WTC11 (cell line): ENCODE measurements at places on chromosomes 11 and 22. TPM values are rescaled to one million over a fixed set of nuclear protein-coding genes. Genes with fewer than 3 reads are reported as not detected.
A peak's percentile ranks its signal among the peaks of the same experiment; 100 is the strongest.

GRCh38 chr11:129557421-129557820, 181.8 kb downstream of the BARX2 start:
- no peaks in the 10 kb centered on the region for H3K36me3 ChIP-seq
- no peak for DNase-seq
- H3K27me3 ChIP-seq, result no peaks in the 10 kb centered on the region
- no peak overlapping the region for H3K27ac ChIP-seq
- no peaks in the 10 kb centered on the region for H3K4me1 ChIP-seq

DNA sequence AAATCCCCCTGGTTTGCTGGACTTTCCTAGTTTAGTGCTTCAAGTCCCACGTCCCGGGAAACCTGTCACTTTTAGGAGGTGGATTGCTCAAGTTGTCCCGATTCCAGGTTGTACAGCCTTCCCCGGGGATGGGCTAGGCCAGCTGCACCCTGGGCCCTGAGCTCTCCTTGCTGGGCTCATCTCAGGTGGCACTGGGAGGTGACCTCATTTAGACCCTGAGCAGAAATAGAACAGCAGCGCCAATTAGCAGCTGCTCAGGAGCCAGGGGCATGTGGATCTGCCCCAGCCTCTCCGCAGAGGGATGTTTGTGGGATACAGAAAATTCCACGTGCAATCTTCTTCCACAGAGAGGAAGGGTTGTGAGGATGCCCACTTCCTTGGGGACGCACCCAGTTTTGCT, 9.6 kb upstream of the CERK start:
- H3K36me3 ChIP-seq, result no peaks in the 10 kb centered on the region
- H3K27ac ChIP-seq, result no peak overlapping the region
- H3K4me1 ChIP-seq, result no peaks in the 10 kb centered on the region
- no peak overlapping the region for H3K4me3 ChIP-seq
- no peak for DNase-seq
- peaks cover 11% of the 10 kb centered on the region; the same call in 1 of the 2 replicates for H3K27me3 ChIP-seq

Gene DNAJB7
- not detected in 3 replicates for total RNA-seq

GRCh38 chr22:20128902-20129746, 2.5 kb upstream of the ZDHHC8 start:
- no peak overlapping the region for H3K4me3 ChIP-seq
- peak; percentile 65 for DNase-seq
- no peaks in the 10 kb centered on the region for H3K27me3 ChIP-seq
- peak overlapping the region; percentile 85 for H3K27ac ChIP-seq
- H3K36me3 ChIP-seq, result peaks cover 32% of the 10 kb centered on the region
- H3K4me1 ChIP-seq, result 0 out of 2 replicates have a peak, but pooled peaks cover 6% of the 10 kb centered on the region

Gene MTFP1
- 75.0 to 78.7 TPM (median 75.5 TPM) in 3 replicates for total RNA-seq

- H3K4me3 ChIP-seq, result no peak overlapping the region
- H3K4me1 ChIP-seq, result no peaks in the 10 kb centered on the region
- no peaks in the 10 kb centered on the region for H3K27me3 ChIP-seq
Observed at GRCh38 chr11:109552376-109552775, 130.4 kb downstream of the C11orf87 start.

GRCh38 chr11:34056672-34057071, 5.1 kb downstream of the CAPRIN1 start:
- peaks cover 40% of the 10 kb centered on the region for H3K4me1 ChIP-seq
- peak overlapping the region; percentile 98 for H3K4me3 ChIP-seq
- H3K27me3 ChIP-seq, result peaks cover 3% of the 10 kb centered on the region; the same call in 1 of the 2 replicates

DNA sequence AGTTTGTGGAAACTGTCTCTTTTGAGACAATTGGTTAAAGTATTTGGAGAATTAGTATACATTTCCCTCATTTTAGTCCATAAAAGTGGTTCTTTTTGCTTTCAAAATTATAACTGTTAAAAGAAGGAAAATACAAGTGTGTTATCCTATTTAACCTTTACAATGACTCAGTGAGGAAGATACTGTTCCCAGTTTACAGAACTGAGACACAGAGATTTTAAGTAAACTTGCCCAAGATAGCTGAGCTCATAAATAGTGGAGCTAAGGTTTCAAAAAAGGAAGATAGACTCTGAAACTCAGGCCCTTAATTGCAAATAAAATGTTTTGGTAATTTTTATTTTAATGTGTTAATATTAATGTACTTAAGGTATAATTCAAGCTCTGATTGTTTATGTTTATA, 58.9 kb downstream of the DKK3 start:
- no peaks in the 10 kb centered on the region for H3K27me3 ChIP-seq
- H3K4me3 ChIP-seq, result no peak overlapping the region
- H3K36me3 ChIP-seq, result peaks cover 14% of the 10 kb centered on the region
- DNase-seq, result no peak
- H3K4me1 ChIP-seq, result no peaks in the 10 kb centered on the region

Gene C11orf16
- total RNA-seq, result 0.11 to 0.42 TPM in 2 of 3 replicates, not detected in the other
